WTC11 (cell line): ENCODE measurements at places on chromosomes 16 and 17. TPM values are rescaled to one million over a fixed set of nuclear protein-coding genes. Genes with fewer than 3 reads are reported as not detected.

Gene TMEM114
- total RNA-seq, result 0.37 to 1.1 TPM (median 0.60 TPM) in 3 replicates

Gene NKD1
- total RNA-seq, result 6.0 to 9.3 TPM (median 9.1 TPM) in 3 replicates

Gene UBE2I
- total RNA-seq, result 211 to 229 TPM (median 222 TPM) in 3 replicates

Gene CDRT15L2
- not detected in 3 replicates for total RNA-seq

Gene NHLRC4
- 0.76 to 0.92 TPM (median 0.87 TPM) in 3 replicates for total RNA-seq

Gene TLCD2
- total RNA-seq, result 1.4 to 1.9 TPM (median 1.4 TPM) in 3 replicates

Gene CCL11
- total RNA-seq, result not detected in 3 replicates

Gene ABCC3
- total RNA-seq, result 0.92 to 2.6 TPM (median 0.99 TPM) in 3 replicates

Gene TEKT5
- total RNA-seq, result 0.60 to 1.1 TPM (median 0.82 TPM) in 3 replicates

Gene OSGIN1
- 0.73 to 1.7 TPM (median 1.1 TPM) in 3 replicates for total RNA-seq

Gene LGALS9B
- not detected in 3 replicates for total RNA-seq
